Bronchial epithelial cell (primary cell): ENCODE measurements at places on chromosomes 7 and 10. TPM values are rescaled to one million over a fixed set of nuclear protein-coding genes. Genes with fewer than 3 reads are reported as not detected.

DNA sequence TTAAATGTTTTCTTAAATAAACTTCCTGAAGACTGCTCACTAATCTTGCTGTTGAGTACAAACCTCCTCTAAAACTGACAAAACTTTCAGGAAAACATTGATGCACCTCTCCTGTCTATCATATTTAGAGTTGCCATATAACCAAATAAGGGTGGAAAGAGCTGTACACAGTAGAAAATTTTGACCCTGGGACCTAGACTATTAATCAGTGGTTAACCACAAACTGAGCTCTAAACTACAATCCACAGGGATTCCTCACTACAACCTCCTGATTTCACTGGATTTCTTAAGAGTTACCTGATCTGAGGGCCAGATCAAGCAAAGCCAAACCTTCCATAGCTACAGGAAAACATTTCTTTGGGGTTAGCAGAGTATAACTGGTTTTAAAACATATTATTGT lies 39.9 kb upstream of the WNT16 start:
- peak; percentile 44 for DNase-seq

DNA sequence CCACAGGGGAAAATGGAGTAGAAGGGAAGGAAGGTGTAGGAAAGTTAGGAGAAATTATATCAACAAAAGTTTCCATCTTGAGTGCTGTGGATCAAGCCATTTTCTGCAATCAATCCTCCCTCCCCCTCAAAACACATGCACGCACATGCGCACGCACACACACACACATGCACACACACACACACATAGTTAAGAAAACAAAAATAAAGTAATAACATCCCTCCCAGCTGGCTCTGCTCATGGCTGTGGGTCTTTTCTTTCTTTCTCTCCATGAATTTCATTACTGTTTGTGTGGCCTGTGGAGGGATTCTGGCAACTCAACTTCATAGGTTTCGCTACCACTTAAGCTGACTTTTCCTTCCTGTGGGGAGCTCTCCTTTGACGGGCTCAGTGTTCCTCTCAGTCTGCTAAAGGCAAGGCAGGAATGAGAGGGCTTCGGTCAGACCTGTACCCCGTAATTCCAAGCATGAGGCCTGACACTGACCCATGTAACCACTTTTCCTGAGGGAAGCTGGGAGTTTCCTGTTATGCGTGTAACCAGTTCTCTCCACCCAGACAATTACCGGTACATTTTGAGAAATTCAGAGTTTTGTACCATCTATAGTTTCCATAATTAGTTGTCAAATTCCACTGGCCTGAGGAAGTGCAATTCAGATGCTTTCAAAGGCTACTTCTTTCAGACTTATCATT lies 79.8 kb downstream of the ZNF92 start:
- DNase-seq, result no peak

- DNase-seq, result peak; percentile 54
Observed at GRCh38 chr7:81469869-81470723, 299.8 kb downstream of the HGF start.

- no peak for DNase-seq
Observed at GRCh38 chr7:143042790-143043271, 9.3 kb upstream of the OR6V1 start.

Gene CELF2
- total RNA-seq, result 2.1 and 2.9 TPM in 2 replicates

- no peak for DNase-seq
Observed at GRCh38 chr10:115883372-115883771, 389.6 kb downstream of the GFRA1 start.

- no peak for DNase-seq
Observed at GRCh38 chr10:74289951-74290350, 138.9 kb downstream of the ADK start.

Gene CCAR1
- 19.2 and 33.0 TPM in 2 replicates for total RNA-seq

- no peak for DNase-seq
Observed at GRCh38 chr7:50727711-50728110, 55.0 kb downstream of the GRB10 start.

DNA sequence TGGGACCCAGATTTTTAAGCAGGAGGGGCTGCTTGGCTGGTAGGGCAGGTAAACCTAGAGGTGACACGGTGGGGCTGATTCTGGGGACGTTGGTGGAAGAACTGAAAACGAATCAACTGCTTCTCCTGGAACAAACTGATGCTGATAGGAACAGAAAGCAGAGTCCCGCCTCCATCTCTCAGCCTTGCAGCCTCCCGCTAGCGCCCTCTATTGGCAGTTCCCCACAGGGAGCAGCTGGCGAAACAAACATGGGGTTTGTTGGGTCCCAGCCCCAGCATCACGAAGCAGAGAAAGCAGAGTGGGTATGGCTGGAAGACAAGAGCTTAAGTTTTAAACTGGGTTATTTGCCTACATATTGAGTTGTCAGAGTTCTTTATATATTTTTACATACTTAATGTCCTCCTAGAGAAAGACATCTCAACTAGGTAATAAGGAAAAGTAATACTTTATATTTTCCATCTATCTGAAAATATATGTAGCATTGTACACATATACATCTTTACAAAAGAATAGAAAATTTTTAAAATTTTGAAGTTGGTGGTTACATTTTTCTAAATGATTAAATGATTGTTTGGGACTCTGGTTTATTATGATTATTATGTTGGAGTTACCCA lies 42.3 kb upstream of the FOXI2 start:
- DNase-seq, result peak; percentile 7

Gene PRPS1L1
- not detected in 2 replicates for total RNA-seq

DNA sequence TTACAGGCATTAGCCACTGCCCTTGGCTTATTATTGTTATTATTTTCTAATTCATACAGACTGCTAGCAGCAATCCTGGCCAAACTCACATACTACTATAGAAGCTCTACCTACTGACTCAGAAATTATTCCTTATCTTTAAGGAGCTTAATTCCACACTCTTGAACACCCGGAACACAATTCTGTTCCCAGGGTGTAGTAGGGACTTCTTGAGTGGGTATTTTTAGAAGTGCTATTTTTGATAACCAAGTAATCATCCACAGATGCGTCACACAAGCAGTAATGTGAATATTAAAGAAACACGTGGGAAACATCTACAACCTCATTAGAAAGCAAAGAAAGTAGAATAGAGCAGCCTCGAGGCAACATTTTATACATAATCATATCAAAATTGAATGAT lies 149.2 kb downstream of the PTEN start:
- no peak for DNase-seq

Gene TWIST1
- total RNA-seq, result 9.0 and 23.7 TPM in 2 replicates

GRCh38 chr7:102272075-102272916 lies 14.4 kb upstream of the SH2B2 start:
- DNase-seq, result peak; percentile 50

GRCh38 chr10:72062382-72062781 lies 26.0 kb downstream of the SPOCK2 start:
- no peak for DNase-seq

- DNase-seq, result peak; percentile 97
Observed at GRCh38 chr10:50605269-50605950, 18.3 kb downstream of the SGMS1 start.
